Mammary epithelial cell (primary cell): ENCODE measurements at places on chromosomes 7 and 10. TPM values are rescaled to one million over a fixed set of nuclear protein-coding genes. Genes with fewer than 3 reads are reported as not detected.

- no peak for DNase-seq
These were observed 433.9 kb upstream of the ZMIZ1 start for GRCh38 chr10:78634835-78635234.

DNA sequence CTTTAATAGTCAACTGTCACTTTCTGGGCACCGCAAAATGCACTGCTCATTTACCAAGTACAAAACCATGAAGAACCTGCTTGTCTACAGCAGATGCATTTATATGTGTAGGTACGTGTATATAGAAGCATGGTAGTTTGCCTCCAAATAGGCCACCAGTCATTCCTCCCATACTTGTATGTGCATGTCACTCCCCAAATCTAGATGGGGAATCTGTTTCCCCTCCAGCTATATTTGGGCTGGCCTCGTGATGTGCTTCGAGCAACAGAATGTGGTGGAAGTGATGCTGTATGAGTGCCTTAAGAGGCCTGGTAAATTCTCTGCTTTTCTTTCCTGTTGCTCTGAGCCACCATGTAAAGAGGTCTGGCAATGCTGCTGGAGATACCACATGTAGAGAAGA is 47.1 kb downstream of the PSMC2 start:
- DNase-seq = no peak

DNA sequence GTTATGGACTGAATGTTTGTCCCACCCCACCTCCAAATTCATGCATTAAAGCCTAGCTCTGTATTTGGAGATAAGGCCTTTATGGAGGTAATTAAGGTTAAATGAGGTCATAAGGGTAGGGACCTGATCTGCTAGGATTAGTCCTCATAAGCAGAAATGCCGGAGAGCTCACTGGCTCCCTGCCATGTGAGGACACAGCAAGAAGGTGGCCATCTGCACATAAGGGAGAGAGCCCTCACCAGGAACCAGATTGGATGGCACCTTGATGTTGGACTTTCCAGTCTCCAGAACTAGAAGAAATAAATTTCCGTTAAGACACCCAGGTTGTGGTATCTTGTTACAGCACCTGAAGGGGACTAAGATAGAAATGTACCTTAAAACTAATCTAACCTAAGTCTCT is 816.1 kb upstream of the C7orf33 start:
- no peak for DNase-seq

GRCh38 chr7:587767-588166 is 68.1 kb upstream of the PDGFA start:
- DNase-seq = no peak

Gene VSTM4
- polyA plus RNA-seq = not detected

DNA sequence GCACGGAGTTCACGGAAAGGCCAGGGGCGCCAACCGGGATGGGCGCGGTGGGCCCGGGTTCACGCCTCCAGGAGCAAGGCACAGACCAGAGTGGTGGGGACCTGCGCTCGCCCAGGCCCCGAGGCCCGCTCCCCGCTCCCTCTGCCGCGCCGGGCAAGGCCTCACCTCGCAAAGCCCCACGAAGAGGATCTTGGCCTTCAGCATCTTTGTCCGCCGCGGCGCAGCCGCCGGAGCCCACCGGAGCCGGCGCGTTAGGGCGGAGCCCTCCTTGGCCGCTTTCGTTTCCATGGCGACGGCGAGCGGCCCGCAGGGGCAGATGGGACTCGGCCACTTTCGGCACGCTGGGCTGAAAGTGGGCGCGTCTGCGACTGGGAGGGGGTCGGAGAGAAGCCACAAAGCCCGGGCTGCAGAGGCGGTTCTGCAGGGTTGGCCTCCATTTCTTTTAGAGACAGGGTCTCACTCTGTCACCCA is 944.4 kb upstream of the ZNF722 start:
- no peak for DNase-seq

- no peak for DNase-seq
These were observed 5.7 kb downstream of the CYP17A1 start for GRCh38 chr10:102831322-102832071.

Gene AOAH
- 0.05 TPM for polyA plus RNA-seq

GRCh38 chr10:8691498-8692017 is 637.1 kb downstream of the GATA3 start:
- DNase-seq = peak; percentile 21

DNA sequence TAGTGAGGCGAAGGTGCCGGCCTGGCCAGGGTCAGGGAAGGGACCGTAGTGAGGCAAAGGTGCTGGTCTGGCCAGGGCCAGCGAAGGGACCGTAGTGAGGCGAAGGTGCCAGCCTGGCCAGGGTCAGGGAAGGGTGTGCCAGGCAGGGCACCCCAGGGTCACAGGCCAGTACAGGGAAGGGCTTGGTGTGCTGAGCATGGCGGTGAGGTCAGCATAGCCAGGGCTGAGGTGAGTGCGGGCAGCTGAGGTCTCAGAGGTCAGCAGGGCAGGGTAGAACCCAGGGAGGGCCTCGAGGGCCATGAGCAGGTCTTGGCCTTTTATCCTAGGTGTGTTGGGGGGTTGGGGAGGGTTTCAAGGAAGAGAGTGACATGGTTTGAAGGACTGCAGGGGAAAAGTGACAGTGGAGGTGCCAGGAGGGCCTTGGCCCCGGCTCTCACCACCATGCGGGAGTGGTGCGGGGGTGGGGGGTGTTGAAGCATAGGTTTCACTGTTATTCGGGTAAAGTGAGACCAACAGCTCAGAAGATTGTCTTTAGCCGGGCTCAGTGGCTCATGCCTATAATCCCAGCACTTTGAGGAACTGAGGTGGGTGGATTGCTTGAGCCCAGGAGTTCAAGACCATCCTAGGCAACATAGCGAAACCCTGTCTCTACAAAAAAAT is 93.3 kb downstream of the CHST15 start:
- DNase-seq = no peak

DNA sequence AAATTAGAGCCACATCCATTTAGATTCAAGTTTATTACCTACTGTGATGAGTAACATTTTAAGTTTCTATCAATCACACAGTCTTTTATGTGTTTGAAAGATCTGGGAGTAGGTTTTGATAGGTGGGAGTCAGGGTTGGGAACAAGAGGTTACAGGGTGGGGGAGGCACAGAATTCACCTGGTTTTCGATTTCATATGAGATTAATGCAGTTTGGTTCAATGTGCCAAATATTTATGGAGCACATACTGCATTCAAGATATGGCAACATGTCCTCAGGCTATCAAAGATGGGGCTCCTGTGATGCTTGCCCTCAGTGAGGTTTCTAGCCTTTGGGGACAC is 564.1 kb downstream of the SUGCT start:
- DNase-seq = no peak

GRCh38 chr10:101759309-101760247 is 16.3 kb downstream of the FGF8 start:
- DNase-seq = no peak

- DNase-seq = peak; percentile 78
These were observed 69.6 kb downstream of the ASB13 start for GRCh38 chr10:5596611-5597341.

GRCh38 chr7:92330835-92331438 is 85.2 kb downstream of the ANKIB1 start:
- no peak for DNase-seq

Gene CCL24
- polyA plus RNA-seq = not detected

Gene SHH
- not detected for polyA plus RNA-seq
